ENCODE measurements at places on chromosomes 3 and 15. TPM values are rescaled to one million over a fixed set of nuclear protein-coding genes. Genes with fewer than 3 reads are reported as not detected.

DNA sequence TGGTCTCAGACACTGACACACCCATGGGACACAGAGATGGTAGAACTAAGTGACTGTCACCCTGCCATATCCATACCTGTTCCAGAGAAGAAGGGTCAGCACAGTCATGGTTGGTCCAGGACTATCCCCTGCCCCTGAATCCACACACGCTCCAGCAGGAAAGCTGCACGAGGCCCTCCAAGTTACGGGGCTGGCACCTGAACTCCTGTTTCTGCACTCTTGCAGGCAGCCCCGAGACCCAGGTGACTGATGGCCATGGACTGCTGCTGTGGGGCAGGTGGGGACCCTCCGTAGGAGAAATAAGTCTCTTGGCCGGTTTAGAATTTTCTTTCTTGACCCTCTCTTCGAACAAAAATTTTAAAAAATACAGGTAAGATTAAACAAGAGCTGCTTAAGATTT lies 30.6 kb downstream of the CHDH start:
- DNase-seq: peak; percentile 63
- H3K27ac ChIP-seq: no peak overlapping the region
- H3K27me3 ChIP-seq: no peaks in the 10 kb centered on the region

DNA sequence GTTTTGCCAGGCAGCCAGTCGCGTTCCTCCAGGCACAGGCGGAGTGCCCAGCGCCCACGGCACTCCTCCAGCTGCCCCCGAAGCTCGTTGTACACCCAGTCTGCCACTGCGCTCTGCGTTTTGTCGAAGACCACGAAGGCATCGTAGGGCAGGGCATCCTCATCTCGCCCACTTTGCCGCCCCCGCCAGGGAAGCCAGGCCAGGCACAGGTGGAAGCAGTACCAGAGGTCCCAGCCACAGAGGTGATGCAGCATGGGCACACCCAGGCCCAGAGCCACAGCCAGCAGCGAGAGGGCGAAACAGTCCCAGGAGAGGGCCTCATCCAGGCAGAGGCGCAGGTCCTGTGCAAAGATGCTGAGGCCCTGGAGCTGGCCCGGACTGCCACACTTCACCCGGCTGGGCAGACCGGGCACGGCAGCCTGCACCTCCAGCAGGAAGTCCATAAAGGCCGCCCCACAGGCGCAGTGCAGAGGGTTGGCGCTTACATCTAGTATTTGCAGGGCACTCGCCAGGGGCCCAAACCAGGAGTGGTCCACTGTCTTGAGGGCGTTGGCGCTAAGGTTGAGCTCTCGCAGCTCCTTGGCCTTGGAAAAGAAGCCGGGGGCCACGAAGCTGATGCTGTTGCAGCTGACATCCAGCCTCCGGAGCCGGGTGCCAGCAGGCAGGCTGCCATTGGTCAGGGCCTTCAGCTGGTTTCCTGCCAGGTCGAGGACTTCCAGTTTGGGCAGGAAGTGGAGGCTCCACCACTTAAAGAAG lies 3.7 kb downstream of the TLR9 start:
- no peaks in the 10 kb centered on the region for H3K27me3 ChIP-seq
- H3K4me1 ChIP-seq: peaks cover 7% of the 10 kb centered on the region
- DNase-seq: no peak
- no peaks in the 10 kb centered on the region for H3K36me3 ChIP-seq

- no peaks in the 10 kb centered on the region for H3K27me3 ChIP-seq
- H3K4me1 ChIP-seq: peaks cover 58% of the 10 kb centered on the region
- peak overlapping the region; percentile 94 for H3K27ac ChIP-seq
- H3K36me3 ChIP-seq: no peaks in the 10 kb centered on the region
Measured at GRCh38 chr3:111803123-111803593, 55.9 kb upstream of the PHLDB2 start.

- DNase-seq: no peak
- H3K4me1 ChIP-seq: peaks cover 11% of the 10 kb centered on the region
- H3K36me3 ChIP-seq: no peaks in the 10 kb centered on the region
- no peak overlapping the region for H3K27ac ChIP-seq
Measured at GRCh38 chr15:65541231-65541820, 11.1 kb downstream of the HACD3 start.

DNA sequence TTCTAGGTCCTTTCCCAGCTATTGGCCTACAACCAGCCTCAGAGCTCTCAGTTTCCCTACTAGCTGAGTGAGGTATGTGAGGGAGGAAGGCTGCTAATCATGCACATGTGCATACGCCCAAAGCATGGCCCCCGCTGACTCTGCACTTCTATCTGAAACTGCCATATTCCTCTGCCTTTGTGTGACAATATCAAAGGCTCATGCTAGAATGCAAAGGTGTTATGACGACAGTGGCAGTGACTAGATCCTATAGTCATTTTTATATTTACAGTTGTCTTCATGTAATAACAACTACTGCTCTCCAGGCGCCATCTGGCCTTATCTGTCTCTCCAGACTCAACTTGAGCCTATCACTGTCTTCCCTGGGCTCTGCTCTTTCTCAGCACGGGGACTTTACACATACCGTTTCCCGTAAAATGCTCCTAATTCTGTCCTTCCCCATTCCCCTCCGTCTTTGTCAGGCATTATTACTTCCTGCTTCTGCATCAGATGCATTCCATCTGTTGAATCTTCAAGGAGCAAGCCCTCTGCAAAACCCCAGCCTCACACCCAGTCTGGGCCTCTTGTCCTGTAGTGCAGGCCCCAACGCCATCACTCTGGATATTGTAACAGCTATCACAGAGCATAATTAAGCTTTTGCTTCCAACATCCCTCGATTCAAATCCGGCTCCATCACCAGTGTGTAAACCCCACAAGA lies 102.5 kb downstream of the PDCD6IP start:
- no peak overlapping the region for H3K27ac ChIP-seq
- DNase-seq: no peak
- H3K4me1 ChIP-seq: no peaks in the 10 kb centered on the region
- no peak overlapping the region for H3K4me3 ChIP-seq
- H3K27me3 ChIP-seq: peaks cover 2% of the 10 kb centered on the region
- peaks cover 6% of the 10 kb centered on the region for H3K36me3 ChIP-seq

DNA sequence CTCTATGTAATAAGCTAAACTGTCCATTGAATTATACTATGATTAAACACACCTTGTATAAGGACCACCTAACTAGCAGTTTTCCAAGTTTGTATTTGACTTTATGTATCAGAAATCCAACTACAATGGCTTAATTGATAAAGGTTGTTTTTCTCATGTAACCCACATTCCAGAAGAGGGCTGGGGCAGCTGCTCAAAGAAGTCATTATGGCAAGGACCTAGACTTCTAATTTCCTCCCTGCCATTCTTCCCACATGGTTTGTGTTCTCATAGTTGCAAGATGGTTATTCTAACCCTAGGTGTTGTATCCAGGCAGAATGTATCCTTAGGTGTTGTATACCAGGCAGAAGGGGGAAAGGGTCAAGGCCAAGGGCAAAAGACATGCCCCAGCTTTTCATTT lies 35.7 kb downstream of the GPR176 start:
- no peaks in the 10 kb centered on the region for H3K36me3 ChIP-seq
- H3K4me1 ChIP-seq: peaks cover 24% of the 10 kb centered on the region
- DNase-seq: no peak
- H3K27ac ChIP-seq: no peak overlapping the region
- no peak overlapping the region for H3K4me3 ChIP-seq
- no peaks in the 10 kb centered on the region for H3K27me3 ChIP-seq

GRCh38 chr15:77851691-77852090 lies 219.0 kb upstream of the LINGO1 start:
- peaks cover 46% of the 10 kb centered on the region for H3K27me3 ChIP-seq
- H3K36me3 ChIP-seq: peaks cover 2% of the 10 kb centered on the region
- H3K4me3 ChIP-seq: no peak overlapping the region
- no peak overlapping the region for H3K27ac ChIP-seq
- peak; percentile 36 for DNase-seq
- peaks cover 4% of the 10 kb centered on the region for H3K4me1 ChIP-seq

Gene MAPK6
- 59.0 TPM for total RNA-seq

Gene DAZL
- total RNA-seq: not detected

DNA sequence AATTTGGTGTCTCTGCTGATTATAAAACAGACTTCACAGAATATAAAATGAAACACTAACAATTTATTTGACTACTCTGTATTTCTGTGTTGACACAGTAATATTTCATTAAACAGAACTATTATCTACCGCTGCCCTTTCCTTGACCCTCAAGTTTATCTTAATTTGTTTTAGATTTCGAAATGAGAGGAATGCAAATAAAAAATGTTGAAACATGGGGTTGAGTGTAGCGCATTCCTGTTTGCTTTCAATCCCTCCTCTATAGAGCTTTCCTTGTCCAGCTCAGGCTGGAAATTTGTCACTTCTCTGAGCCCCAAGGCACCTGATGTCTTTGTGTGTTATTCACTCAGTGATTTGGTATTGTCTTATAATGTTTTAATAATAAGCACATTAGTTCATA lies 550.2 kb downstream of the ZBBX start:
- no peaks in the 10 kb centered on the region for H3K36me3 ChIP-seq
- no peak overlapping the region for H3K4me3 ChIP-seq

DNA sequence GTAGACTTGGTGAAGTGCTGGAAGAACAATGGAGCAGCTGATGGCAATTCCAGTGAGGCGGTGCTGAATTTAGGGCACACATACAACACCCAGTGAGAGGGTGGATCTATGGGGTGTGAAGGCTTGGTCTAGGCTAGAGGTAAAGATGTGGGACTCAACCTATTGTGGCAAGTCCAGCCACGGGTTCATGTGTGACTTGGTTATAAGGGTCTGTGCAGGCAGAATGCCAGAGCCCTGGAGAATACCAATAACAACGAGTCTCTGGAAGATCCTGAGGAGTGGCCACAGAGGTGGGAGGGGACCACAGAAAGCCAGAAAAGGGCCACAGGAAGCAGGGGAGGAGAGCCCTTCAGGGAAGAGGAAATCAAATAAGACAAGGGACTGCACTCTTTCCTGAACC lies 55.0 kb downstream of the VGLL4 start:
- H3K36me3 ChIP-seq: peaks cover 26% of the 10 kb centered on the region
- H3K4me1 ChIP-seq: peaks cover 100% of the 10 kb centered on the region
- peak overlapping the region; percentile 68 for H3K27ac ChIP-seq
- H3K4me3 ChIP-seq: peak overlapping the region; percentile 28
- no peaks in the 10 kb centered on the region for H3K27me3 ChIP-seq

GRCh38 chr3:143224716-143225115 lies 105.1 kb downstream of the CHST2 start:
- no peak overlapping the region for H3K4me3 ChIP-seq
- no peaks in the 10 kb centered on the region for H3K4me1 ChIP-seq
- H3K27me3 ChIP-seq: no peaks in the 10 kb centered on the region
- DNase-seq: no peak
- no peak overlapping the region for H3K27ac ChIP-seq
- H3K36me3 ChIP-seq: no peaks in the 10 kb centered on the region

GRCh38 chr15:79357566-79357965 lies 46.7 kb downstream of the TMED3 start:
- H3K4me1 ChIP-seq: peaks cover 8% of the 10 kb centered on the region
- H3K27me3 ChIP-seq: no peaks in the 10 kb centered on the region
- H3K36me3 ChIP-seq: peaks cover 7% of the 10 kb centered on the region
- no peak for DNase-seq
- H3K4me3 ChIP-seq: no peak overlapping the region

Gene GRK7
- total RNA-seq: not detected

DNA sequence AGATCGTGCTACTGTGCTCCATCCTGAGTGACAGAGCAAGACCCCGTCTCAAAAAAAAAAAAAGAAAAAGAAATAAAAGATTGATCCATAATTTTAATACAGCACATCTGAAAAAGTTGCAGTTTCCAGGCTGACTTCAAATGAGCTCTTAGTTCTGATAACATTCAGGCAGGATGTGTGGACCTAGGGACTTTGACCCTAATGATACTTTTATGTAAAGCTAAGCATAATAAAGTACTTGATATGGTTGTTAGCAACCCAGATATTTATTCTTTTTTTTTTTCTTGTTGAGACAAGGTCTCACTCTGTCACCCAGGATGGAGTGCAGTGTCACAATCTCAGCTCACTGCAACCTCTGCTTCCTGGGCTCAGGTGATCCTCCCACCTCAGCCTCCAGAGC lies 10.8 kb upstream of the GK5 start:
- no peak overlapping the region for H3K27ac ChIP-seq
- H3K4me3 ChIP-seq: no peak overlapping the region
- H3K36me3 ChIP-seq: no peaks in the 10 kb centered on the region
- DNase-seq: no peak

Gene THRB
- total RNA-seq: 3.1 TPM

- no peak overlapping the region for H3K4me3 ChIP-seq
- no peak for DNase-seq
- peaks cover 3% of the 10 kb centered on the region for H3K36me3 ChIP-seq
Measured at GRCh38 chr3:14307656-14308302, 94.6 kb upstream of the SLC6A6 start.

DNA sequence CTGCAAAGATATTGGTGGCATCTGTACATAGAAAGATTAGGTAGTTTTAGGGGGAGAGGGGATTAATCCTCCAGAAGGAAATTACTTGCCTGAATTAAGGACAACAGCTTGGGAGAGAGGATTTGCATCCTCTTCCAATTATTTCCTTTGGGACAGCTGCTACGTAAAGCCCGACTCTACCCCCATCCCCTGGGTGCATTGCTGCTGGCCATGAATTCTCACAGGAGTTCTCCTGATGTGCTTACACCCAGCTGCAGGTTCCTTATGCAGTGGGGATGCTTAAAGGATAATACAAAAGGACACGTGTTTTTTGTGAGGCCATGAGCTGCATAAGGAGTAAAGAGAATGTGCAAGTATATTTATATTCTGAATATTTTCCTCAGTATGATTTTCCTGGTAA lies 132.3 kb downstream of the VPS8 start:
- H3K27ac ChIP-seq: no peak overlapping the region
- DNase-seq: no peak
- H3K36me3 ChIP-seq: peaks cover 14% of the 10 kb centered on the region

DNA sequence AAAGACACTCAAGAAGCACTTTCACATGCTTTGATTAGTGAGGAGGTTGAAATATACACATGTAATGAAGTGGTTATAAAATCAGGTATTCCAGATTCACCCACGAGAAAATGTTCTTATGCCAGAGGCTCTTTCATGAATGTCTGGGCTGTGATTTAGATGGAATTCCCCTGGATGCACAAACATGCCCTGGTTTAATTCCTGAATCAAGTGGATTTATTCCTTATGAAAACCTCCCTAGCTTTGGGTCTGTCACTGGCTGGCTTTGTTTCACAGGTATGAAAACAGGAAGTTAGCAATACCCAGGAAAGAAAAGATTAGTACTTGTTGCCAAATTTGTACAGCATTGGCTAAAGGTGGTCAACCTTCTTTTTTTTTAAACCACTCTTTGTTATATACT lies 1123.0 kb downstream of the ROBO1 start:
- H3K27me3 ChIP-seq: no peaks in the 10 kb centered on the region
- peaks cover 17% of the 10 kb centered on the region for H3K4me1 ChIP-seq
- H3K27ac ChIP-seq: no peak overlapping the region
- no peak for DNase-seq

DNA sequence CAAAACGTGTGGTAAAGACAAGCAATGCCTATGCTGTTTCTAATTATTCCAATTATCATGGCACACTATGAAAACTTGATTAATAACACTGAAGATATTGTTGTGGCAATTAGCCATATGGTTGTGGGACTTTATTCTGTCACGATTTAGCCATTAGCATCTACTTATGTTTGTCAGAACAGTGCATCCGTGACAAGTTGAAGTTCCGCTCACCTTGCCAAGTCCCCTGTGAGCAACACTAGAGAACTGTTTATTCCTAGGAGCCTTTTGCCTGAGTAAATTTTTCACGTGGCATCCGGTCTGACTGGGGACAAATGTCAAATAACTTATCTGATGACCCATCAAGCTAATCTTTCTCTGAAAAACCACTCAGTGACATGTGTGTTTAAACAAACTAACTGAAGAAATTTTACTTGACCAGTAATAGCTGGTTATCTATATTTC lies 403.3 kb downstream of the TBC1D5 start:
- H3K4me3 ChIP-seq: no peak overlapping the region
- peaks cover 3% of the 10 kb centered on the region for H3K4me1 ChIP-seq
- H3K27ac ChIP-seq: no peak overlapping the region
- no peaks in the 10 kb centered on the region for H3K27me3 ChIP-seq

Data from chondrocyte (in vitro differentiated cells).